Choroid plexus epithelial cell (primary cell): ENCODE measurements at places on chromosomes 6 and 20.

DNA sequence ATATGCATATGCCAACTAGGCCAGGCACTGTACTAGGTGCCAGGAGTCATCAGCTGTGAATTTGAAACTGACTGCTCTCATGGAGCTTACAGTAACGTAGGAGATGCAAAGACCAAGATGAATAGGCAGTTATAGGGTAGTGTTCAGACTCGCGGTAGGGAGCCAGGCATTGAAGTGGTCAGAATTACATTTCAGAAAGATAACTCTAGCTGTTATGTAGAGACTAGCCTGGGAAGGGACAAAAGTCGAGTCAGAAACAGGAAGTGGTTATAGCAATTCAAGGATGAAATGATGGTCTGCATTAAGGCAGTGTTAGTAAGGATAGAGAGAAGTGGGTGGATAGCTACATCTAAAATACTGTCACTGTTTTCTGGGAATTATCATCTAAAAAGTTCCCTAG is 56.6 kb downstream of the PCMT1 start:
- DNase-seq = no peak

GRCh38 chr6:75266716-75267291 is 17.8 kb downstream of the TMEM30A start:
- peak; percentile 82 for DNase-seq

- DNase-seq = no peak
These were observed 16.4 kb downstream of the PIGT start for GRCh38 chr20:45432294-45432693.

GRCh38 chr20:44714701-44715498 is at the start of gene CCN5:
Gene CCN5 (plus strand): TSS chr20:44715369. CDS start chr20:44715391, 22 bp downstream.
- peak; percentile 88 for DNase-seq

DNA sequence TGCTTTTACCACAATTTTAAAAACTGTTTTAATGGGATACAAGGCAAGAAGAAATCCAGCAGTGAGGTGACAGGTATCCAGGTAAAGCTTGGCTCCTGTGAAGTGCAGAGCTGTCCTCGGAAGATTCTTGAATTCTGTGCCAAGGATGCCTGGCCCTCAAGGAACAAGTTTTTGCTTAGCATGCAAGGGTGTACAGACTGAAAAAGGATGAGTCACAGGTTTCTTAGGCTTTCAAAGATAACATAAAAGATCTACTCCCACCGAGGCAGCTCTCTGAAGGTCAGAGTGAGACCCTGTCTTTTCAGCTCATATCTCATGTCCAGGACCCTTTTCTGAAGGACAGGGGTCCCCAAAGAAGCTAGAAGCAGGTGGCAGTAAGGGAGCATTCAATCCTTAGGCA is 83.3 kb downstream of the CHD6 start:
- peak; percentile 28 for DNase-seq

GRCh38 chr6:50998905-50999304 is 180.2 kb downstream of the TFAP2B start:
- DNase-seq = peak; percentile 5

GRCh38 chr6:159103396-159104162 is 58.8 kb upstream of the TAGAP start:
- DNase-seq = no peak

DNA sequence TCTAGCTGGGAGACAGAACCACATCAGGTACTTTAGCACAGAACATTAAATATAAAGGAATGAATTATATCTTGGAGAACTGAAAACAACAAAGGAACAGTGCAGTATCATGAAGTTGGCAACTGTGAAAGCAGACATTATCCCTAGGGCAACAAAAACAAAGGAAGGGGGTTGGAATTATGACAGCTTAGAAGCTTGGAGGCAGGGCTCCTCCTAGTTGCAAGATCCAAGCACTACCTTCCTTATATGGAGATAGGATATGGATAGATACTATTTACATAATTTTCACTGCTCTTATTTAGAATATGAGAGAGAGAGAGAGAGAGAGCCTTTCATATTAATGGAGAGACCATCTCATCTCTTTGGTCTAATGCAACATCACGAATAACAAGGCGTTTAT is 27.0 kb downstream of the TMEM14A start:
- DNase-seq = peak; percentile 7

DNA sequence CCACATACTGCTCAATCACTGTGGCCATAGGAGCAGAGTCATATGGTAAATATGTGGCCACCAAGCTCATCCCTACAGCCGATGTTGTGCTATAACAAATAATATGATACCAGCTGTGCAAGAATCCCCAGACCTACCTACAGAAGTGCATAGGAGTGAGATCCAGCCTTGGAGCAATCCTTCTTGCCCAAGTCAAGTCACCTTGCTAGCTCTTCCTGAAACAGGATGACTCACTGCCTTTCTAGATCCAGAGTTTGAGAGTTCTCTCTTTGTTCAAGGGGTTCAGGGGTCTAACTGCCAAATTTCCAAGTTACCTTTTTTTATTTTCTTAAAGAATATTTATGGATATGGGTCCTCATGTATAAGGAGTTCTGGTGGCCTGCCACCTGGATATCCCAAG is 195.7 kb upstream of the MAN1A1 start:
- no peak for DNase-seq

DNA sequence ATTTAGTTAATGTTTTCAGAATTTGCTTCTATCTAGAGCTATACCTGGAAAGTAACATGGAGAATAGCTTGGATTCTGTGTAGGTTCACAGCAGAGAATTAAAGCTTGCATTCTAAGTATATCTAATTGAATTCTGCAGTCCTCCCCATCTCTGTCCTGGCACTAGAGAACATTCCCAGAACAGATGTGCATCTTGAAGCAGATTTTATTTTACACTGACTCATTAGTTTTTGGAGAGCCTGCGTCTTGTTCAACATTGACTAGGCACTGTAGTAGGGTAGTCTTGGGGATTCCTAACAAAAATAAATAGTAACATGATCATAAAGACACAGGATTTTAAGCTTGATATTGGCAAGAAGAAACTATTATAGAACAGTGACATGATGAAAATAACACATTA is 36.2 kb upstream of the BAG2 start:
- DNase-seq = peak; percentile 14

- DNase-seq = peak; percentile 81
These were observed 62.6 kb upstream of the TMEM244 start for GRCh38 chr6:129923530-129924250.

- no peak for DNase-seq
These were observed 45.4 kb downstream of the RPF2 start for GRCh38 chr6:111027219-111027618.

DNA sequence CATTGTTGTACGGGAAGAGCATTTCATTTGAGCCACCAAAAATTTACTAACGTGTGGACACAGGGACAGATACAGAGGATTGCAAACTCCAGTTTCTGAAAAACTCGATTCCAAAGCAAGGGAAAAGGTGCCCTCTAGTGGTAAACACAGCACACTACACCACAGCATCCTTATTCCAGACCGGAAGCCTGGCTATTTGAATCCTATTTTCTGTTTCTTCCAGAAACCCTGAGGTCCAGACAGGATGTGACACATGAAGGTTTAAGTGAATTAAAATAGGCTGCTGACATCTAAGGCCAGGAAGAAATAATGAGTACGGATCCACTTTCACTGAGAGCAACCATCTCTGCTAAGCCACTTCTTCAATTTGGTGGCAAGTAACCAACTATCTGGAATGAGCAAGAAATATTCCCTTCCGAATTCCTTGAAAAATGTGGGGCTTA is 31.8 kb upstream of the GMPR start:
- DNase-seq = peak; percentile 91

DNA sequence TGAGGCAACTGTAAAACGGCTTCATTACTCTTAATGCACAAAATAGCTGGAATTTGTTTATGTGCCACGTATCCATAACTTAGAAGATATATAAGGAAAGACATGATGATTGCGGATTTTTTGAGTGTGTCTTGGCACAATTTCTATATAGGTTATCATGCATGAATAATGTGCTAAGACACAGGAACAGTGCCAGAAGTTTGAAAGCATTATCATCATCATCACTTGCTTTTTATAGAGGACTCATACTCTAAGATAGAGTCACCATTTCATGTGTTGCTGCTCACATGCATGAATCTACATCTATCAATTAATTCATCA is 113.4 kb downstream of the ELOVL4 start:
- DNase-seq = no peak

GRCh38 chr6:168778201-168778600 is 337.2 kb downstream of the SMOC2 start:
- DNase-seq = no peak
